ENCODE measurements at places on chromosomes 4 and X. TPM values are rescaled to one million over a fixed set of nuclear protein-coding genes. Genes with fewer than 3 reads are reported as not detected.

Gene NIPAL1
- total RNA-seq = 3.9 TPM

Gene BST1
- 13.0 TPM for total RNA-seq

Gene CT45A6
- total RNA-seq = not detected

Gene TRIM2
- 38.2 TPM for total RNA-seq

Gene BANK1
- total RNA-seq = 1.4 TPM

Gene GAGE2A
- total RNA-seq = not detected

Gene DCAF12L1
- 10.7 TPM for total RNA-seq

Gene SERTM2
- not detected for total RNA-seq

Gene SPANXC
- not detected for total RNA-seq

Gene TBC1D9
- 15.1 TPM for total RNA-seq

Gene SMPX
- not detected for total RNA-seq

Gene SLC10A6
- total RNA-seq = not detected

Gene CABS1
- total RNA-seq = not detected

Gene LRIT3
- total RNA-seq = under 0.01 TPM

Gene HGFAC
- not detected for total RNA-seq

Gene GPRIN3
- total RNA-seq = 0.94 TPM

Gene ODAPH
- 0.87 TPM for total RNA-seq

Gene DIPK2B
- total RNA-seq = not detected

Gene CFP
- total RNA-seq = 0.06 TPM

Gene MAGEA9B
- not detected for total RNA-seq

Gene RASGEF1B
- 1.0 TPM for total RNA-seq

Gene PLXNA3
- 14.6 TPM for total RNA-seq

Gene MID1IP1
- 75.6 TPM for total RNA-seq

Gene GSX2
- total RNA-seq = not detected

Gene TKTL1
- total RNA-seq = not detected

Gene FAM9B
- total RNA-seq = not detected

Gene LDOC1
- total RNA-seq = 22.3 TPM

Gene OTC
- total RNA-seq = not detected

Gene MAGEA12
- total RNA-seq = not detected

Gene SULT1E1
- total RNA-seq = not detected

Gene WDR17
- 0.17 TPM for total RNA-seq

Gene USP9X
- 27.6 TPM for total RNA-seq

Gene ITGB1BP2
- total RNA-seq = 0.29 TPM

Gene APEX2
- total RNA-seq = 25.0 TPM

Gene SCRG1
- not detected for total RNA-seq

Gene TMSB15C
- 2.9 TPM for total RNA-seq

Gene PABPC1L2B
- total RNA-seq = not detected

Gene FAM184B
- 0.17 TPM for total RNA-seq

Gene CLDN22
- total RNA-seq = not detected

All from epithelial cell of proximal tubule (primary cell).